ENCODE measurements at places on chromosomes 6 and 20. TPM values are rescaled to one million over a fixed set of nuclear protein-coding genes. Genes with fewer than 3 reads are reported as not detected.
A peak's percentile ranks its signal among the peaks of the same experiment; 100 is the strongest.

DNA sequence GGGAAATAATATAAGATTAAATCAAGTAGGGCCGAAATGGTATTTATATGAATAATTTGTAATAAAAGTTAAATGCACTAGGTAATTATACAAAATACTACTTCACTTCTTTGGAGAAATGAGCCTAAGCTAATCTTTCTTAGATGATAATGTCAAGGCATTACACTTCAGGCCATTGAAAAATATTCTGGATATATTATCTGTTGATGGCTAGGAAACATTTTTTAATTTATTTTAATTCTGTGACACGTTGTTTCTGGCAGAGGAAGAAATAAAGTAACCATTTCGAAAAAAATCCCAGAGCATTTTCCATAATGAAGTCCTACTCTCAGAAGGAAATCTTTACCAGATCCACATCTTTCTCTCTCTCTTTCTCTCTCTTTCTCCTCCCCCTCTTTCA lies 133.9 kb downstream of the MMUT start:
- no peak for DNase-seq

- DNase-seq, result no peak
These were observed 47.6 kb upstream of the NNAT start for GRCh38 chr20:37473249-37474000.

- DNase-seq, result no peak
These were observed 4.0 kb downstream of the NUDT3 start for GRCh38 chr6:34388421-34388820.

- no peak for DNase-seq
These were observed 35.4 kb downstream of the DACT2 start for GRCh38 chr6:168284187-168284586.

DNA sequence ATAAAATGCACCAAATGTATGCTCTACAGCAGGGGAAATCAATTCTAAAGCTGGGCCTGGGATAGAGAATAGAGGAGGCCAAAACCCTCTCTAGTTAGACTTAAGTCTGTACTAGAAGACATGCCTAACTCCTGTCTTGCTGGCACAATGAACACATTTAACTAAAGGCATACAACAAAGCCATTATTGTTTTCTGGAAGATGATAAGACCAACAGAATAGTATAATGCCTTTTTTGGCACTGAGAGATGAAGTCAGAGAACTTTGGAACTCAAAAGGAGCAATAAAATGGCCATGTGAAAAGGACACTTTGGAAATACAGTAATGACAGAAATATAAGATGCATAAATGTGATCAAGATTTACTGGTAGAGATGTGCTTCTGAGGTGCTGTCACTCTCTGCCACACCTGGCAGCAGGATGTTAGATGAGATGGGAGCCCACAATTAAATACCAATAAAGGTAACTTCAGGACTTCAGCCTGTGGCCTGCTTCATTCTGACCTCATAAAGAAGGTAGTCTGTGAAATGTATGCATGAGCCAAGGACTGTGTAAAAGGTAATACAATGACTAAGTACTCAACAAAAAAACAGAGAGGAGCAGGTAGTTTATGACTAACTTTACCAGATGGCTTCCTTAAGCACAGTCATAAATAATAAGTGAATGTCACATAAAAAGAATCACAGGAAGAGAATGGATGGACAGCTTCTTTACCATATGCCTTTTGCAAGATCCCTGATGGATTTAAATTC lies 333.4 kb downstream of the BCKDHB start:
- DNase-seq, result no peak

- DNase-seq, result peak; percentile 14
These were observed 47.2 kb upstream of the CCN2 start for GRCh38 chr6:131998255-131998982.

The COX4I2 gene
- total RNA-seq, result not detected

The BPIFB1 gene
- not detected for total RNA-seq

The KIAA1755 gene
- not detected for total RNA-seq

The BPI gene
- total RNA-seq, result not detected
